Activated T-cell treated with anti-CD3 and anti-CD28 coated beads for 4 hours (primary cell): ENCODE measurements at places on chromosomes 11 and 22.

DNA sequence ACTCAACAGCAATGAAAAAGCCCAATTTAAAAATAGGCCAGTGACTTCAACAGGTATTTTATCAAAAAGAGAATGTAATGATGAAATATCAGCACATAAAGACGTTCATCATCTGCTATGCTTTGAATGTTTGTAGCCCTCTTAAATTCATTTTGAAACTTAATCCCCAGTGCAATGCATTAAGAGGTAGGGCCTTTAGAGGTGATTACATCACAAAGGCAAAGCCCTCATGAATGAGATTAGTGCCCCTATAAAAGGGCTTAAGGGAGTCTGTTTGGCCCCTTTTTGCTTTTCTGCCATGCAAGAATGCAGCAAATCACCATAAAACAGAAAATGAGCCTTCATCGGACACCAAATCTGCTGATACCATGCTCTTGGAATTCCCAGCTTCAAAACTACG lies 637.0 kb downstream of the DLG2 start:
- no peak for DNase-seq

DNA sequence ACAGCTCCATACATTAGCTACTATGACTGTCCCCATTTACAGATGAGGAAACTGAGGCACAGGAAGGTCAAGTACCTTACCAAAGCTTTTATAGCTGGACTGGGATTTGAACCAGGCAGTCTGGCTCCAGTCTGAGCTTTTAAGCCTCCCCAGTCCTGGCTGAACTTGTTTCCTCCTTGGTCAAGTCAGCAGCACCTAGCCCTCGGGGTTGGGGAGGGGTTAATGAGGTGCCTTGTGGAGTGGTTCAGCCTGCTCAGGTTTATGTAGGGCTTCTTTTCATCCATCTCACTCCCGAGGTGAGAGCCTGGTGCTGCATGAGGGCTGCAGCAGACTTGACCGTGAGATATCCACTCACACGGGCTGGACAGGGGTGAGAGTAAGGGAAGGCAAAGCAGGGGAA lies 36.7 kb upstream of the GCAT start:
- no peak for DNase-seq

DNA sequence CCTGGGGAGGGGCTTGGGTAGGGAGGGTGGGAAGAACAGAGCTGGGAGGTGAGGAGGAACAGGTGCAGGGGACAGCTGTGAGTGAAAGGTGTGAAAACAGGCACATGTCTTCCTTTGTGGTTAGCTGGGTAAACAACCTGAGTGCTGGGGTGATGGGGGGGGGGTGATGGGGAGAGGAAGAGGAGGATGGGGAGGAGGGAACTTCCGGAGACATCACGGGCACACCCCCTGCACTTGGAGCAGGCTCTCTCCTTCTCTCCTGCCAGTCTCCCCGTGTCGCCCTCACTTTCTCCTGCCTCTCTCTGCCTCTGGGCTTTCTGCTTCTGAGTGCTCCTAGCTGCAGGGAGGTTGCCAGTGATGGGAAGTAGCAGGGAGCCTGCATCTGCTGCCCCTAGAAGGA lies 8.8 kb downstream of the CXCR5 start:
- DNase-seq: peak; percentile 46

- DNase-seq: no peak
Observed at GRCh38 chr22:38729946-38730345, 24.2 kb downstream of the GTPBP1 start.

- no peak for DNase-seq
Observed at GRCh38 chr11:4482445-4482844, at the start of gene OR52K1. Gene OR52K1, plus strand, starts transcription at chr11:4482646. Its CDS starts 6,255 bp downstream, at chr11:4488901.

DNA sequence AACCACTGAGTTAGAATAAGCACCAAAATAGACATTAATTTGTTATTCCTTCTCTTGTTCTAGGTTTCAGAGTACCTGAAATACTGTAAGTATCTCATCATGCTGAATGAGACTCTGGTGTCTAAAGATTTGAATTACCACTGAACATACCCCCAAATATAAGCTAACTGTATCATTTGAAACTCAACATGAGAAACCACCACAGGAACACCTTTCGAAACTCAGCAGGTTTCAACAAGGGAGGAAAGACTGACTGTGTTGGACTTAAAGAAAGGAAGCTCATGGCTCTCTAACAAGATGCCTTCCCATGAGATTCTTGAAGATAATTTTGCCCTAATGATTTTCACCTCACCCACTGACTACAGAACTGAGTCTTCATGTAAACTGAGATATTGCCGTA lies 37.0 kb downstream of the PRCP start:
- no peak for DNase-seq

- DNase-seq: no peak
Observed at GRCh38 chr11:6111673-6112072, 4.2 kb downstream of the OR56B4 start.

- DNase-seq: no peak
Observed at GRCh38 chr11:124793466-124794278, 6.5 kb downstream of the MSANTD2 start.

- DNase-seq: no peak
Observed at GRCh38 chr11:3163241-3163981, 1.7 kb downstream of the OSBPL5 start.

DNA sequence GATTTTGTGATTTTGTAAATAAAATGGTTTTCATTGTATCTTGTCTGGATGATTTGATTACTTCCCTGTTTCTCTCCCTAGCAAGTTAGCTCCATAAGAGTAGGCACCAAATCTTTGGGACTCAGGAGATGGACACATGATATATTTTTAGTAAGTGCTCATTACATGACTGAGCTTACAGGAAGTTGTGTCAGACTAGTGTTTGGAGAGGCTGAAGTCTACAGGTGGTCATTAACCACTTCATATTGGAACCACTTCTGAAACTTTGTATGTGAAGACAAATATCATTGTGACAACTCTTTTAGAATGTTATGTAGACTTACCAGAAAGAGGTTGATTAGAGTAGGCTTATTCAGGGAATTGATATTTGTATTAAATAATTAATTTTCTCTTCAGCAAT lies 19.1 kb downstream of the ARHGAP42 start:
- DNase-seq: no peak

GRCh38 chr22:47221840-47222615 lies 459.6 kb downstream of the TBC1D22A start:
- DNase-seq: no peak

DNA sequence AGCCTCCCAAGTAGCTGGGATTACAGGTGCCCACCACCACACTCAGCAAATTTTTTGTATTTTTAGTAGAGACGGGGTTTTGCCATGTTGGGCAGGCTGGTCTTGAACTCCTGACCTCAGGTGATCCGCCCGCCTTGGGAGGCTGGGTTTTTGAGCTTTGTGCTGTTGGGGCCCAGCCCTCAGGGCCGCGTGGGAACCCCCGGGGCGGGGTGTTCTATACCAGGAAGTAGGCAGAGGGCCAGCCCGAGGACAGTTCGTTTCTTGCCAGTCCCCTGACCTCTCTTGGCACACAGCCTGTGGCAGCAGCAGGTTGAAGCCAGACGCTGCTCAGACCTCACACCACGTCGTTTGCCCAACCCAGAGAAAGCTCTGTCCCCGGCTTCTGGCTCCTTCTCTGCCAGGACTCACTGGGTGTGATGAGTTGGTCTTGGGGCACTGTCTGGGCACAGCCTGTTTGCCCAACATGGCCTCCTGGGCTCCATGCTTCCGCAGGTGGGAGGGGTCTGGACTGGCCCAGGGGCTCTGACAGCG lies 24.9 kb upstream of the CHKA start:
- DNase-seq: no peak

DNA sequence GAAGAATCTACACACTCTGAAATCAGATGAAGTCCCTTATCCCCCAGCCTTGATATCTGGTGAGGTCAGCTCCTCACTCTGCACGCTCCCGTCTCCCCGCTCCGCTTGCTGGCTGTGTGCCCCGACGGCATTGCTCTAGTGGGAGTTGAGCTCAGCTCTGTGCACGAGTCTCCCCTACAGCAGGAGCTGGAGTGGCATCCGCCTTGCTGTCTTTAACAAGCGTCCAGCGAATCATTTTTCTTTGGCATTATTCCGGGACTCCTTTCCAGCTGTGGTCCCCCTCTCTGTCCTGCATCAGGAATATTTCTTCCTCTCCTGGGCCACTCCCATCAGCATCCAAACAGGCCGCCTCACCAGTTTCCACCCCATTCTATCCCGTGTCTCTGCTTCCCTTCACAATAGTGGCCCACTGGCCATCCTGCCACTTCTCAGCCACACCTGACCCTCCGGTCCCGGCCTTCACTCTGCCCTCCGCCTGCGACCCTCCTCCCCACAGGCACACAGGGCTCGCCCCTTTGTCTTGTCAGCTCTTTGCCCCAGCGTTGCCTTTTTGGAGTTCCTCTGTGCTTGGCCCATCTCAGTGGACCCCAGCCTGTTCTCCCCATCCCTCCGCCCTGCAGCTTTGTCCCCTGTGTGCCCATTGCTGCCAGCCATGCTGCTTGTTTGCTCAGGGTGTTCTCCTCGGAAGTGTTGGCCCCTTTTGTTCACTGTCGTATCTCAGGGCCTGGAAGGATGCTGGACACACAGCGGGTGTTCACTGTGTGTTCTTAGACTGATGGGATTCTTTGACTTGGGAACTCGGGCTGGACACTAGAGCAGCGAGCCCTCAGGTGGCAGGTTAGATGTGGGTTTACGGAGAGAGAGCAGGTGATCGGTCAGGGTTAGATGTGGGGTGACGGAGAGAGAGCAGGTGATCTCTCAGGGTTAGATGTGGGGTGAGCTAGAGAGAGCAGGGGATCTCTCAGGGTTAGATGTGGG lies 441.8 kb downstream of the TBC1D22A start:
- DNase-seq: no peak

DNA sequence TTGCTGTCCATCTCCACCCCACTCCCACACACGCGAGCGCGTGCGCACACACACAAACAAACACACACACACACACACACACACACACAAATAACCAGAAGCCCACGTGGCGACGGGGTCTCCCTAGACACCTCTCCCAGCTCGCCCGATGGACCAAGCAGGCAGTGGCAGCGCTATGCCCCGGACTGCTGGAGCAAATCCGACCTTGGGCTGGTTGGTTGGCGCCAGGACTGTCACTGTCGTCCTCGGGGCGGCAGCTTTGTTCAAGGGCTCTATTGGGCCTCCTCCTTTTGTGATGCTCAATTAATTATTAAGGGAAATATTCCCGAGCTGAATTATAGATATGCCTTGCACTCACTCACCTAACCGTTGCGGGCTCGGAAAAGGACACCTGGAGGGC lies 1.7 kb upstream of the KCNA4 start:
- DNase-seq: no peak

DNA sequence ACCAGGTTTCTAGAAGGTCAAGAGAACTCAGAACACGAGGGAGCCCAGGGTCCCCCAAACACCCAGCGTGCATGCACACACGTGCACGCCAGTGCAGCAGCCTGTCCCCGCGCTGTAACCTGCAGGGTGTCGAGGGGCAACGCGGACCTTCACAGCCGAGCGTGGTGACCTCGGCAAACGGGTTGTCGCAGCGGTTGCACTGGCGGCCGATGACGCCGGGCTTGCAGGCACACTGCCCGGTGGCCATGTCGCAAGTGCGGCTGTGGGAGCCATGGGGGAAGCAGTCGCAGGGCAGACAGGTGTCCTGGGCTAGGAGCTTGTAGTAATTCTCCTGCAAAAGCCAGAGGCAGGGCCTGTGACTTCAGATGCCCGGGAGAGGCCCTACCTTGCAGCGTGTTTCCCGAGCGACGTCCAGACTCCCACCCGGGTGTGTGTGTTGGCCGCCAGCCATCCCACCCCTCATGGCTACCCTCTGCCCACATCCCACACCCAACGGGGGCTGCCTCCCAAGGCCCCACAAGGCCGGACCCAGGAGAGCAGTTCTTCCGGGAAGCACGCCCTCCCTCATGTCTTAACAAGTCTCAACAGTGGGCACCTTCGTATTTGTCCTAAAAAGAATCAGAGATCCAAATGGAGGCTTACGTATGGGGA lies 56.1 kb downstream of the TRMU start:
- no peak for DNase-seq

- DNase-seq: no peak
Observed at GRCh38 chr22:22954656-22955055, 67.0 kb downstream of the IGLL5 start.

DNA sequence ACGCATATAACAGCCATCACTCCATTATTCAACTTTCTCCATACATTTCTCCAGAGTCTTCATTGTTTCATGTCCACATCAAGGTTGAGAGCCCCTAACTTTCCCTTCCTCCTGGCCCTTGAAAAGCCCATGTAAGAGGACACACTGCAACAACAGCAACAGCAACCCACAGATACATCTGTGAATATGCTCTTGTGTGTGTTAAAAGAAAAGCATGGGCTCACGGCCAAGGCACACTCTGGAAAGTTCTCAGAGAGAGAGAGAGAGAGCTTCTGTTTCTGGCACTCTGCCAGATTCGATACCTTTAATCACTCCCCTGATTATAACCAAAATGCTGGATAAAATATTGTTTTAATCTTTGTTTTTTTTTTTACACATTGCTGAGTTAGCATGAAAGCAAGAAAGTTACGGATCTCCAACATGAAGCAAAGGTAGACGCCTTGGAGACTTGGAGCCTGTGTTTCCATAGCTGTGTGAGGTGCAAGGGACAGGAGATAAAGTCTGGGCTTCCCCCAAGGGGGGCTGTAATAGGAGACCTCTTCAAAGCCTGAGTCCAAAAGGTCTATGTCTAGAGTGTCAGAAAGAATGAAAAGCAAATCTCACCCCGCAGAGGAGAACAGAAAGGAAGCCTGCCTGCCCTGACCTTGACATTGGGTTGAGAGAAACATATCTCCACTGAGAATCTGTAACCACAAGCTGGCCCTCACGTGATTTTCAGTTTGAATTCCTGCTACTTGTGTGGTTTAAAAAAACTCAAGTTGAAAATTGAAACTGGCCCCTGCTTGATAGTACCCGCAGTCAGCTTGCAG lies 33.7 kb upstream of the MPPED1 start:
- DNase-seq: no peak

GRCh38 chr22:38313384-38313955 lies 3.8 kb downstream of the CSNK1E start:
- no peak for DNase-seq

GRCh38 chr11:35629914-35630313 lies 11.7 kb downstream of the FJX1 start:
- DNase-seq: no peak

DNA sequence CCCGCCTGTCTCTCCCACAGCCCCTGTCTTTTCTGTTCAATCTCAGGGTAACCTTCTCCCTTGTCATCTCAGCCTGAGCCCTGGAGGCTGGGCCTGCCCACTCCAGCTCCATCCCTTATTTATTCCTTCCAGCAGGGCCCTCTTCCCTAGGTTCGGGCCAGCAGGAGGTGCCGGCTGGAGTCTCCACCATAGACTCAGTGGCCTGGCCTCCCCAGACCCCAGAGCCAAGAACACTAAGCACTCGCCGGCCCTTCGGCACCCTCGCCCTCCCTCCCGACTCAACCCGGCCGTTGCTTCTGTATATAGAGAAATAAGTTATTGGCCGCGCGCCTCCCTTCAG lies 1.4 kb upstream of the RAB1B start:
- no peak for DNase-seq

DNA sequence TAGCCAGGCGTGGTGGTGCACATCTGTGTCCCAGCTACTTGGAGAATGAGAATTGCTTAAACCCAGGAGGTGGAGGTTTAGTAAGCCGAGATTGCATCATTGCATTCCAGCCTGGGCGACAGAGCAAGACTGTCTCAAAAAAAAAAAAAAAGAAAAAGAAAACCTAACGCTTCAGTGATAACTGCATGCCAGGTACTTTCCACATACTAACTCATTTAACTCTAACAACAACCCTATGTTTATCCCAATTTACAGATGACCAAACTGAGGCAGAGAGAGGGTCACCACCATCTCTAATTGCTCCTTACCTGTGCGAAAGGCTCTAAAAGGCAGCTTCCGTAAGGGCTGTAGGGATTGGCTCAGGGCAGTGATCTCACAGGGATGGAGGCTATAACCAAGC lies 11.6 kb downstream of the PISD start:
- no peak for DNase-seq

- DNase-seq: no peak
Observed at GRCh38 chr22:24007253-24008021, 2.2 kb upstream of the GSTT4 start.

- DNase-seq: no peak
Observed at GRCh38 chr11:120024046-120024445, 113.9 kb downstream of the TRIM29 start.
